ENCODE measurements at places on chromosomes 13 and 19.

GRCh38 chr13:42484386-42484785 lies 89.6 kb upstream of the TNFSF11 start:
- no peak for DNase-seq

DNA sequence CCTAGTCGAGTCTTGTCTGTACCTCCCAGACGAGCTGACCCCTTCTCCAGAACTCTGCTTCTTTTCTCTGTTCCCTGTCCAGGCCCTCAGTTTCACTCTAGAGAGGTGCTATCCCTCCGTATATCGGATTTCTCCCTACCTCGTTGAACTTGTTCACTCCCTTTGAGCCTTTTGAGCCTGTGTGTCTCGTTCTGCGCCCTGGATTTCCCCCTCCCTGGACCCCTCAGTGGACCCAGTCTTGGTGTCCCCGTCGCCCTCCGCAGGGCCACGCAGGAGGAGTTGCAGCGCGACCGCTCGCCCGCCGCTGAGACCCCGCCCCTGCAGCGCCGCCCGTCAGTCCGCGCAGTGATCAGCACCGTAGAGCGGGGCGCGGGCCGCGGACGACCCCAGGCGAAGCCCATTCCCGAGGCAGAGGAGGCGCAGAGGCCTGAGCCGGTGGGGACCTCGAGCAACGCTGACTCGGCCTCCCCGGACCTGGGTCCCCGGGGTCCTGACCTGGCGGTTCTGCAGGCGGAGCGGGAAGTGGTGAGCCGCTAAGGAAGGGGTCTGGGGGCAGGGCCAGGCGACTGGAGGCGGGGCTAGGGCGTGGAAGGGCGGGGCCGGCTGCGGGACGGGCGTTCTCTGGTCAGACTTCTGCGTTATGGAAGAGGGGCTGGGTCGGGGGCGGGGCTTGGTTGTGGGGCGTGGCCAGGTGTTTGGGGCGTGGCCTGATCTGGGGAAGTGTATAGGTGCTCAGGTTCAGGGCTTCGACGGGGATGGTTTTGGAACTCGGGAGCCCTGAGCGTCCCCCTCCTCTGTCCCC lies 5.5 kb downstream of the EPS8L1 start:
- DNase-seq, result peak; percentile 89

DNA sequence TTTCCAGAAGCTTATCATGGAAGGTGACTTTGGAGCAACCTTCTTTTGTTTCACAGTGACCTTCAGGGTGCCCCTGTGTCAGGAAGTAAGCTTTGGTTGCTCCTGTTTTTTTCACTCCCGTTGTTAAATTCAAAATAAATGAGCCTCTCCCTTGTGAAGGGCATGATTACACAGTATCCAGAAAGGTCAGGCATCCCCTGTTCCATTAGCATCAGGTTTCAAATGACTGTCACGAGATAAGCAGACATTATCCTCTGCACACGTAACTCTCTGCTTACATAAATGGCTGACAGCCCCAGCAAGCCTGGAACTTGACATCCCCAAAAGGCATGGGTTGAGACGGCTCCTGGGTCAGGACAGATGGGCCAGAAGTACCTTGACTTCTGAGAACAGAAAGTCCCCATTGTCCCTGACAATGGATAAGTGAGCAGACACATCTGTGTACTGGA lies 52.0 kb downstream of the RAB20 start:
- DNase-seq, result no peak

- DNase-seq, result no peak
Observed at GRCh38 chr13:23202383-23202782, 21.6 kb downstream of the SGCG start.

DNA sequence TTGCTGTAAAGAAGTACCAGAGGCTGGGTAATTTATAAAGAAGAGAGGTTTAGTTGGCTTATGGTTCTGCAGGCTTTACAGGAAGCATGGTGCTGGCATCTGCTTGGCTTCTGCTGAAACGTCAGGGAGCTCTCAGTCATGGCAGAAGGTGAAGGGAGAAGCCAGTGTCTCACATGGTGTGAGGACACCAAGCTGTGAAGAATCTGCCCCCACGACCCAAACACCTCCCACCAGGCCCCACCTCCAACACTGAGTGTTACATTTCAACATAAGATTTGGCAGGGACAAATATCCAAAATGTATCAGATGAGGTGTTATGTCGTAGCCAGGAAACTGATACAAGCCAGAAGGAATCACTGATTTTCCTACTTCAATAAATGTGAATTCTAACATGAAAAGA lies 136.5 kb downstream of the CYSLTR2 start:
- no peak for DNase-seq

DNA sequence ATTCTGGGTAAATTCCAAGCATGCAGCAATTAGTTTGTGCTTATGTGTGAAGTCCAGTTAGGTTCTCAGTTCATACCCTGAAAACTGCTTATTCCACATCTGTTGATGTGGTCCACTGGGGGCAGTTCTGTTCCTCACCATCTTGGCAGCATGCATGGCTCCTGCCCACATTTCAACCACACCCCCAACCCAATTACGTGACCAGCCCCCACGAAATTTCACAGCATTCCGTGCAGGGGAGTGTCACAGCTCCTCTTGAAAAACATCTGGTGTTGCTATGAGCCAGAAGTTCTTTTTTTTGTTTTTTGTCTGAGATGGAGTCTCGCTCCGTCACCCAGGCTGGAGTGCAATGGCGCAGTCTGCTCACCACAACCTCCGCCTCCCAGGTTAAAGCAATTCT lies 9.1 kb upstream of the ERVK3-1 start:
- no peak for DNase-seq

DNA sequence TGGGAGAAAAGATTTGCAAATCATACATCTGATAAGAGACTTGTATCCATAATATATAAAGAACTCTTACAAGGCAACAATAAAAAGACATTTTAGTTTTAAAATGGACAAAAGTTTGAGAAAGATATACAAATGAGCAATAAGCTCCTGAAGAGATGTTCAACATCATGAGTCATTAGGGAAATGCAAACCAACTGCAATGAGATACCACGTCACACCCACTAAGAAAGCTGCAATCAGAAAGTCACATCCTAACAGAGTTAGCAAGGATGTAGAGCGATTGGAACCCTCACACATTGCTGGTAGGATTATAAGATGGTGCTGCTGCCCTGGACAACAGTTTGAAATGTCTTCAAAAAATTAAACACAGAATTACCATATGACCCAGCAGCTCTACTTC lies 50.3 kb downstream of the GSX1 start:
- DNase-seq, result no peak

- peak; percentile 55 for DNase-seq
Observed at GRCh38 chr19:21483589-21484170, 21.7 kb upstream of the ZNF429 start.

- DNase-seq, result no peak
Observed at GRCh38 chr13:45109102-45109720, 11.1 kb upstream of the GTF2F2 start.

Measured in activated naive CD4-positive, alpha-beta T cell treated with Interleukin-2 at 50 U/mL for 16 hours (primary cell).